ENCODE measurements at places on chromosomes 11 and 22. TPM values are rescaled to one million over a fixed set of nuclear protein-coding genes. Genes with fewer than 3 reads are reported as not detected.

PHLDA2 gene
- total RNA-seq, result 3.6 TPM

C22orf15 gene
- total RNA-seq, result not detected

FAT3 gene
- not detected for total RNA-seq

- peak; percentile 73 for DNase-seq
Observed at GRCh38 chr11:8099291-8099899, 18.4 kb downstream of the TUB start.

DNA sequence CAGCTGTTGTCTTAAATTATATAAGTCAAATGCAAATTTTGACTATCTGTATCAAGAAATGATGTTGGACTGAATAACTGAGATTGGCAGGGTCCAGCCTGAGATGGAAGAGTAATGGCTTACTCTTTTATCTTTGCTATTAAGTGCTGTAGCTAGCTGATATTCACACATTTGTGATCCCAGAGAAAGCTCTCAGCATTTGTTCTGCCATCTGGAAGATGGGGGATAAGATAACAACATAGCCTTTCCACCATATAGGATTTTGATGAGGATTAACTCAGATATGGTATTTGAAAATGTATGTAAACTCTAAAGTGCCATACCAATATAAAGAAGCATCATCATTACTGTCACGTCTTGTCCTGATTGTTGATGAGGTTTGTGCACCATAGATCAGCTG is 1063.2 kb upstream of the TENM4 start:
- no peak for DNase-seq

DNA sequence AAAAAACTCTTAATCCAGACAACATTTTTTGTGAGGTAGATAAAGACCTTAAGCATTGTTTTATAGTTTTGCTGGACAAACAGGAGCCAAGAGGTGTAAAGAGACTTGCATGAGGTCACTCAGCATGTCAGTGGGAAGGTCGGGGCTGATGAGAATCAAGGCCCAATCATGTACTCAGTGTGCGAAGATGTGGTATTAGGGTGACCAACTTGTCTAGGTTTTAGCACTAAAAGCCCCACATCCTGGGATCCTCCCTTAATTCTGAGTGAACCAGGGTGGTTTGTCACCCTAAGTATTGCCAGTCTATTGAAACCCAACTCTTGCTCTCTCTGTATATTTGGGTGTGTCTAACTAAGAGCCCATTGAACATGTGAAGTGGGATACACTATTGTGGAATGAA is 19.5 kb upstream of the SORL1-AS1 start:
- no peak for DNase-seq

- peak; percentile 74 for DNase-seq
Observed at GRCh38 chr11:19241260-19242178, 774 bp upstream of the E2F8 start.

GRCh38 chr22:17846326-17846992 is 72.2 kb upstream of the BID start:
- DNase-seq, result no peak
